ENCODE measurements at places on chromosomes 3 and 15.
A peak's percentile ranks its signal among the peaks of the same experiment; 100 is the strongest.

- no peak for DNase-seq
Measured at GRCh38 chr3:131036986-131037385, 10.3 kb downstream of the NEK11 start.

DNA sequence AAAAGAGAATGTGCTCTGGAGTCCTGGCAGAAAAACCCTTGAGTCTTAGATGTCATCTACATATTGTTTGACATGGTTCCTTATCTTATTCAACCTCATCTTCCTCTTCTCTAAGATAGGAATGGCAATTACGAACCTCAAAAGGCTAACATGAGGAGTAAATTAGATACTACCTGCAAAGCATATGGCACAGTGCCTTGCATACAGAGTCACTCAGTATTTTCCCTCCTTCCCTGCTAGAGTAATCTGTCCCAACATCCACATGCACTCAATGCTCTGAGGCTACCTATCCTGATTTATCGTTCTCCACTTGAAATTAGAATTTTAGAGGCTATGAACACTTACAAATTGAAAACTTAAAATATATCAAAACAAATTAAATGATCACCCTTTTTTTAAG is 386.7 kb downstream of the RSL24D1 start:
- no peak for DNase-seq

DNA sequence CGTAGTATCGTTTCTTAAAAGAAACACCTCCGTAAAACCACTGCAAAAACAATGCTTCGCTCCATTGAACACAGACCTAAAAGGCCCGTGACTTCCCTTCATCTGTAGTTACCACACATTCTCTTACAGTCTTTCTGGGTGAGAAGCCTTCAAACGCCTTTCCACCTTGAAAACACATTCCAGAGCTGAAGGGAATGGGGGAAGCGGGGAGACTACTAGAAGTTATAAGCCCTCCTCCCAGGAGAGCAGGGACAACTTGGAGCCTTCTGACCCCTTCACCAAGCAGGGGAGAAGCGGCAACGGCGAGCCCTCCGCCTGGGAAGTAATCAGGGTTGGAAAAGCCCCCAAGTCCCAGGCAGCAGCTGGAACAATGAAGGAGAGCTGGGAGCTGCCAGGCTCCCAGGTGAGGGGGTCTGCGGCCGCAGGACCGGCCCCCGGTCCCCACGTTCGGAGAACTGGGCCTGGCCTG is 461 bp downstream of the SECISBP2L start:
- no peak for DNase-seq

DNA sequence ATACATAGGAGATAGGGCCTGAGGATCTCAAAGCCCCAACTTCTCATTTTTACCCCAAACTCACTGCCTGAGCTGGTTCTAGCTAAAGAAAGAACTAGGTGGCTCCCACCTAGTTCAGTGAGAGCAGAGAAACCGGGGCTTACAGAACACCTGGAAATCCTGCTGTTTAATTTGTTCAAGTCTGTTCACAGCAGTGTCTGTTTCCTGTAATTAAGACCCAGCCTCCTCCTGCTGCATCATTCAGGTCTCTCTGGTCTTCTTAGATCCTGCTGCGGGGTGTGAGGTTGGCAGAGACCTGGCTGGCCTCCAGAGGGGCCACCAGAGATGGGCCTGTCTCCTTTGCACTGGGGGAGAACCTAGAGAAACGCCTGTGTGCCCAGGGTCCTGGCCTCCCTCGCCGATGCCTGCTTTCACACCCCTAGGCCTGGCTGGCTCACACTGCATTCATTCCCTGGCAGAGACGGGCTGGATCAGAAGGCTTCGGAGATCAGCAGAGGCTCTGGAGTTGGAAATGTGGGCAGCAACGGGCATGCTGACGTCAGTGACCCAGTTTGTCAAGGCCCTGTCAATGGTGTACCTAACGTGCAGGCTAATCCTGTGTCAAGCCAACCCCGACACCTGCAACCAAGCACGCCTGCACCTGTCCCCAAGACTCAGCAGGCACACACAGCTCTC is 4.9 kb upstream of the CHRNA3 start:
- peak; percentile 71 for DNase-seq

- no peak for DNase-seq
Measured at GRCh38 chr3:84836961-84837360, 121.8 kb upstream of the CADM2 start.

DNA sequence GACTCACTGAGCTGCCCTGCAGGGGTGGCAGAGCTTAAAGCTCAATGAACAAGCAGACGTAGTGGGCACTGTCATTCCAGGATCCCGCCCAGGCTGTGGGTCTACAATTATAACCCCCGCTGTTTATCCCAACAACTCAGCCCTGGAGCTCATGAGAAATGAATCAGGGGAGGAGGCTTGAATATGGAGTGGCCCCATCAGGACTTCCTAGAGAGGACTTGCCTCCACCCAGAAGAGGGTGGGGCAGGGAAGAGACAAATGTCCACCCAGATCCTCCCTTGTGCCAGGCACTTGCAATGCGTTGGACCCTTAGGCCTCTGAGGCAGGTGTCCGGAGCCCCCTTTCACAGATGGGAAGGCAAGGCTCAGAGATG is 33.0 kb downstream of the SLC6A20 start:
- DNase-seq, result no peak

DNA sequence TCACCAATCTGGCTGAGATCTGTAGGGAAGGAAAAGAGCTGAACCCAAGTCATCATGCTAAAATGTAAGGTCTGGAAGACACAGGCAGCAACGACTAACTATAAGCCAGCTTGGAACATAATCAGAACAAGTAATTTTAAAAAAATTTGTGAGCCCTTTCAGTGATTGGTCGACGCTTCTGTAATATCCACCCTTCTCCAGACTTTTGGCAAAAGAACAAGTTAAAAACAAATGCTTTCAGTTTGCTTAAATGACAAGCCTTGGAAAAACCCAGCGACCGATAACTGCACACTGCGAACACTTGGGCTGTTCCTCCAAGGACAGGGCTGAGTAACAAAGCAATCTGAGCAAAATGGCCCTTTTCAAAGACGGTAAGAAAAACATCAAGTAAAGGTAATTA is 49.6 kb downstream of the PCSK6 start:
- DNase-seq, result peak; percentile 64

- DNase-seq, result no peak
Measured at GRCh38 chr3:108524537-108524936, 14.1 kb upstream of the MYH15 start.

DNA sequence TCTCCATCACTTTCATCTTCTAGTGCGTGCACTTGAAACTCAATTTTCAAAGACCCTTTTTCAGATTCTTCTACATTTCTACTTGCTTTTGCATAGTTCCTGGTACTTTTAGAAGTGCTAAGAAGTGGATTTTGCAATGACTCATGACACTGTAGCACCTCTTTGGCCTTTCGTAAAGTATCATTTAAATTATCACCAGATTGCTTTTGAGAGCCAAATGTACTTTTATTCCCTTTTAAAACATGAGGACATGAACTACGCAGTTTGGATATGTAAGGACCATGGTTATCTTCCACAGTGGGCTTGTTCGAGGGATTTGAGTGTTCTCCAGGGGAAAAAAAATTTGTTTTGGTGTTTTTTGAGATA is 40.5 kb downstream of the ZNF106 start:
- no peak for DNase-seq

DNA sequence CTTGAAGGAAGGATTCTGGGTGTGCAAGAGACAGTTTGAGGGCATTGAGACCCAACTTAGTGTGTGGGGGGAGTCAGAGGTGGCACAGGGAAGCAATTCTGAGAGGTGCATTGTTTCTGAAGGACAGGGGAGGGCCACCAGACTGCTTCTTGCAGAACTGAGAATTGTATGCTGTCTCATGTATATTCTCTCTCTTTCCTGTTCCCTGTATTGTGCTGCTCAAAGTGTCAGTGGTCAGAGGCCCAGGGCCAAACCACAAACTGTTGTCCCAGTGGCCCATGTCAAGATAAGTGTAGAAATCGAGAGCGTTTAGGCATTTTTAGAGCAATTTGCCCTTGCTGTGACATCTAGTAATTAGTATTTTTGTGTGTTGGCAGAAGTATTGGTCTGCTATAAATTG is 567.1 kb downstream of the EDEM1 start:
- DNase-seq, result no peak

GRCh38 chr3:17258823-17259436 is 374.2 kb downstream of the PLCL2 start:
- no peak for DNase-seq

DNA sequence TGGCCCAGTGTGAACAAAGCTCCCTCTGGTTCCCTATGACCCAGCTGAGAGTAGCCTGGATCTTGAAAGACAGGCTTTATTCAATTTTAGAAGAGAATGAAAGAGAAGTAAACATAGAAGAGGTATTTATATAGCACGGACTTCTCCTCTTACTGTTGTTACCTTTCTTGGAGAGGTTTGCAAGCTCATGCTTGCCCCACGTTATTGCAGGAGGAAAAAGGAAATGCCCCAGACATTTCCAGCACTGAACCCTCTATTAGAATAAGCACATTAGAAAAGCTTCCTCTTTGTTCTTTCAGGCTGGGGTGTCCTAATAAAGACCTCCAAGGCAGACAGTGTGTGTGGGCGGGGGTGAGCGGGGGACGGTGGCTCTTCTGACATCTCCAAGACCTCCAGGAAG is 98.7 kb upstream of the AGBL1 start:
- DNase-seq, result no peak

GRCh38 chr3:170766253-170766652 is 103.7 kb downstream of the RPL22L1 start:
- DNase-seq, result no peak

DNA sequence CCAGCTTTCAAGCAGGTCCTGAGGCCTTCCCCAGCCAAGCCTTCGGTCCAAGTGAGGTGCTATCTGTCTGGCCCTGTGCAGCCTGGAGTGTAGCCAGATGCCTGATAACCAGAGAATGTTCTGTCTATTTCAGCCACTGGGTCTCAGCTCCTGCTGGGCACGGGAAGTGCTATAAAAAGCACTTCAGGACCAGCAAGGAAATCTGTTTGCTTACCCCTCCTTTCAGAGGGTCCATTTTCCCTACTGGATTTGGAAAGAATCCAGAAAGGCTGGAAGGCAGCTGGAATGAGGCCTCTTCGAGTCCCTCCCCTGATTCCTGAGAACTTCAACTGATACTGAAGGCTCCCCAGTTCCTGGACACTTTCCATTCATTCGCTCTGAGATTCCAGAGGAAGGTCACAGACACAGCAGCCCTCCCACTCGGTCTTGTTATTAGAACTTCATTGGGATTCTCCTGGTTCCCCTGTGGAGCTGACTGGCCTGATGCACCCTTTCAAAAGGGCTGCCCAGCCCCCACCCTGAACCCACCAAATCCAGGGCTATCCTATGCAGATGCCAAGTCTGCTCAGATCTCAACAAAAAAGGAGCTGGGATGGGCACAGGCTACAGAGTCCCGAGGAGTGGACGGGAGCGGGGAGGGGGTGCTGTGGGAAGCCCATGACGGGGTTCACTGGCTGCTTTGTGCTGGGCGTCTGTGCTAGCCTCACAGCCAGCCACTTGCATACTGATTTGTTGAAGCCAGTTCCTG is 70.4 kb downstream of the UMPS start:
- no peak for DNase-seq

DNA sequence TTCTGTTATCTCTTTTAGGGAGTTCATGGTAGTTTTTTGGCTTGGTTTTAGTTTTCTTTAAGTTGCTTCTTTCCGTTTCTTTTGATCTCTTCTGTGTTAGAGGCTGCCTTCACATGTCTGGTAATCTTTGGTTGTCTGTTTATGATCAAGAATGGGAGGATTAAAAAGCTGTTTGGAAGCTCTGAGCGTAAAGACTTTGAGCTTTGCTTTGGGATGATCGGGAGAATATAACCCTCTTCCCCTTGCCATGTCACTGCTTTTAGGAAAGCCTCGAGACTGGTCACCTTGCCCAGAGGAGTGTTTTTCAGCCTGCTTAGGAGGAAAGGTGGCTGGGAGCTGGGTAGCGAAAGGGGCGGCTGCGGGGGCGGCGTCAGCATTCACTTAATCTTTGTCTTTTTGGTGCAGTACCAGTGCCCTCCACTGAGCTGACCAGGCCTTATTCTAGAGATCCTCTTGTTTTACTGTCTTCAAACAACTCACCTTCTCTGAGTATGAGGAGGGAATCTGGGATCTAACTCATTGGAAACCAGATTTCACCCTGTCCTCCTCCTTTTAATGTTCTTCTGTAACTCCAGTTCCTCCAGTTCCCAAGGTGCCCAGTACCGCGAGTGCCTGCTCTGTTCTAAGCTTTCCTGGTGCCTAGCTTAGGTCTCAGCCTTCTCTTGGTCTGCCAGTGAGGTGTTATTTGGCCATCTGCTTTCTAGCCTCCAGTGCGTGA is 15.5 kb downstream of the TATDN2 start:
- no peak for DNase-seq

Measured in suprapubic skin (tissue), 4 donors.